ENCODE measurements at places on chromosomes 16 and 17. TPM values are rescaled to one million over a fixed set of nuclear protein-coding genes. Genes with fewer than 3 reads are reported as not detected.

DNA sequence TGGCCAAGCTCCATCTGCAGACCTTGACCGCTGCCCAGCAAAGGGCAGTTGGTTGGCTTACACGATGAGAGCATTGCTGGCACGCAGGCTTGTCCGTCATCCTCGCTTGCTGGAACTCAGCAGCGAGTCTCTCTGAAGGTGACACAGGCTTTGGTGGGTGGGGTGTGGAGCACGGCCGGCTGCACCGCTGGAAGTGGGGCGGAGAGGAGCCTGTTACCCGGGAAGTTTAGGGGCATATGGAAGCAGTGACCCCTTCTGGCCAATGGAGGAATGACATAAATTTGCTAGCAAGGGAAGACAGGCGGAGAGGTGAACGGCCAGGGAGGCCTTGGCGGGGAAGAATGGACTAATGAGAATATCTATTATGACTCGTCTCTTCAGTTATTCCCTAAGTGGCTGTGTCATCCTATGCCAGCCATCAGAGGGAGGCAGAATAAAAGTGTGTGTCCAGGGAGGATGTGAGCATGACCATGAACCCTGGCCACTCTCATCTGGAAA lies 65.9 kb upstream of the SDK2 start:
- no peak for DNase-seq

GRCh38 chr17:80034791-80035686 lies 633 bp downstream of the TBC1D16 start:
- peak; percentile 43 for DNase-seq

DNA sequence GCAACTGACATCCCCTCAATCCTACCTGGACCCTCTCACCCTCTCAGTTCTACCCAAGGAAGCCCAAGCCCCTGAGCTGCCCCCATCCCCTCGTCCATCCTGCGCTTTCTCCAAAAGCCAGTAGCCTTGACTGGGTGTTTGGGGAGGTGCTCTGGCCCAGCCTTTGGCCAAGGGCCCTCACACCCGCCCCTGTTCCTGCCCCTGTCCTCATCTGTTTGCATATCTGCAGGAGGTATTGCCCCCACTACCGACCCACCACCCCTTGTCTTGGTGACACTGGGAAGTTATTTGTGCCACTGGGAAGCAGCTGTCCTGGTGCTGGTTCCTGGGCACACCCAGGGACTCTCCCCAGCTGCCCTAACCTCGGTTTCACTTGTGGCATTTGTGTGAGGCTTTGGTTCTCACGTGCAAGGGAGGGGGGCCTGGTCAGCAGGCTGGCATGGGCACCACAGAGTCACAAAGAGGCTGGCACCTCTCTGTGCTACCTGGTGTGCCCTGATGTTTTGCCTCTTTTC lies 75.3 kb downstream of the MRC2 start:
- DNase-seq, result no peak

DNA sequence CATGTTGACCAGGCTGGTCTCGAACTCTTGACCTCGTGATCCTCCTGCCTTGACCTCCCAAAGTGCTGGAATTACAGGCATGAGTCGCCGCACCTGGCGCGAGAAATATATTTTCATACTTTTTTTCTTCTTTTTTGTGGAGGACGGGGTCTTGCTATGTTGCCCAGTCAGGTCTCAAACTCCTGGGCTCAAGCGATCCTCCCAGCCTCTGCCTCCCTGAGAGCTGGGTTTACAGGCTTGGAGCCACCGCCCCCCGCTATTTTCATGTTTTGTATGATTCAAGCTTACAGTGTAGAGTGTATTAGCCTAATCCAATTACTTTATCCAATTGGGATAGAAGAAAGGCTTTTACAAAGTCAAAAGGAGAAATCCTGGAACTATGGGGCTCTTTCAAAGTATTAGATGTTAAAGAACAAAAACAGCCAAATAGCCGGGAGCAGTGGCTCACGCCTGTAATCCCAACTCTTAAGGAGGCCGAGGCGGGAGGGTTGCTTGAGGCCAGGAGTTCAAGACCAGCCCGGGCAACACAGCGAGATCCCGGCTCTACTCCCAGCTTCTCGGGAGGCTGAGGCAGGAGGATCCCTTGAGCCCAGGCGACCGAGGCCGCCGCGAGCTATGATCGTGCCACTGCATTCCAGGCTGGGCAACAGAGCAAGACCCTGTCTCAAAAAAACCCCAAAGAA lies 1.4 kb upstream of the MAP1LC3B start:
- no peak for DNase-seq

GRCh38 chr16:56360117-56361008 lies 65.0 kb downstream of the AMFR start:
- DNase-seq, result no peak

DNA sequence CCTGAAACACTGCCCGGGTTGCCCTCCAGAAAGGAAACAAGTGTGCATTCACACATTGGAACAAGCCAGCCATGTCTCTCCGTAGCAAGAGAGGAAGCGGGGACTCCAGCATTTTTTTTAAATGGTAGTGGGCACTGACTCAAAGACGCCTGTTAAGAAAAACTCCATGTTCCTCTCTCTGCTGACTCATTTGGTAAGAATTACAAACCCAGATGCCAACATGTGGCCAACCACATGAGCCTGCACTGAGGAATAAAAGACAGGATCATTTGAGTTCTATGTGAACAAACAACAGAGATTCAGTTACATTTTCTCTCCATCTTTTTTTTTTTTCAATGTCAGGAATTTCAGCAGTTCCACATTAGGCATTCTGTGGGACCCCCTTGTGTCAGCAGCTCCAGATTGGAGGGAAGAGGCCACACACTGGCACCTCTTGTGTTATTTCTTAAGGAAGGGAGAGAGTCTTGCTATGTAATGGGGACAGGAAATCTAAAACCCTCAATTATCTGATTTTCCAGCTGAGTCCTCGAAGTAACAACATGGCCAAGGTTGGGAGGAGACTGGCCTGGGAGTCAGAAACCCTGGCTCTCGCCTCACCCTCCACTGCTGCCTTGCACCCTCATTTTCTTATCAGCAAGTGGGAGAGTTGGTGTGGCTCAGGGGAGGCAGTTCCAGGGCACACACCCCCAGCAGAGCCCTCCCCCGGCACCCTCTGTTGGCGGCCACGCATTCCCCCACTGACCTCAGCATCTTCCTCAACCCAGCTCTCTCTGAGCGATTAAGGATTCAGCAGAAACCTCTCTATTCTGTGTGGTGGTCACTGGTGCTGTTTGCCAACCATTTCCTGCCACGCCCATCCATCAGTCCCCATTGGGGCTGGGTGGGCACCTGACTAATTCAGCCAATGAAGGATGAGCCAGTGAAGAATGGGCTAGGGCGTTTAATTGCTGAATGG lies 173.0 kb downstream of the FOXL1 start:
- peak; percentile 98 for DNase-seq

DNA sequence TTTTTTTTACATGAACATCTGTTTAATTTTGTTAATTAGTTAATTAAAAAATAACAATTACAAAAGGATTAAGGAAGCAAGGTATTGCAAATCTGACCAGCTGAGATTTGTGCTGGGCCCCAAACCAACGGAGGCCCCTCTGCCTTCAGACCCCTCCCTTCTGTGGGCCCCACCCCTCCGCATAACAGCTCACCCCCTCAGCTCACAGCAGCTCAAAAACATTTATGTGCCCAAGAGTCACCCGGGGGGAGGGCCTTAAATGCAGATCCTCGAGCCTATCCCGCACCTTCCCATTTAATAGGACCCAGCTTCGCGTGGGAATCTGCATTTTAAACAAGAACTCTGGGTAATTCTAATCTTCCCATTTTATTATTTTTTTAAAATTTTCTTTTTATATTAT lies 75.0 kb downstream of the MGAT5B start:
- DNase-seq, result no peak

- no peak for DNase-seq
These were observed 18.1 kb upstream of the ABCA8 start for GRCh38 chr17:68973098-68973846.

GRCh38 chr17:49021095-49021767 lies 24.0 kb downstream of the IGF2BP1 start:
- DNase-seq, result peak; percentile 48

GRCh38 chr17:58920773-58921172 lies 165.1 kb downstream of the PPM1E start:
- no peak for DNase-seq

- no peak for DNase-seq
These were observed 28.1 kb upstream of the ADAMTS18 start for GRCh38 chr16:77462894-77463293.

- peak; percentile 66 for DNase-seq
These were observed 2.5 kb downstream of the KRTAP2-2 start for GRCh38 chr17:41052566-41052965.

- no peak for DNase-seq
These were observed 16.5 kb upstream of the SPNS3 start for GRCh38 chr17:4417129-4417667.

- DNase-seq, result peak; percentile 30
These were observed 13.7 kb downstream of the MYO15B start for GRCh38 chr17:75601057-75601987.

GRCh38 chr17:67433248-67433924 lies 56.3 kb downstream of the PITPNC1 start:
- DNase-seq, result no peak

DNA sequence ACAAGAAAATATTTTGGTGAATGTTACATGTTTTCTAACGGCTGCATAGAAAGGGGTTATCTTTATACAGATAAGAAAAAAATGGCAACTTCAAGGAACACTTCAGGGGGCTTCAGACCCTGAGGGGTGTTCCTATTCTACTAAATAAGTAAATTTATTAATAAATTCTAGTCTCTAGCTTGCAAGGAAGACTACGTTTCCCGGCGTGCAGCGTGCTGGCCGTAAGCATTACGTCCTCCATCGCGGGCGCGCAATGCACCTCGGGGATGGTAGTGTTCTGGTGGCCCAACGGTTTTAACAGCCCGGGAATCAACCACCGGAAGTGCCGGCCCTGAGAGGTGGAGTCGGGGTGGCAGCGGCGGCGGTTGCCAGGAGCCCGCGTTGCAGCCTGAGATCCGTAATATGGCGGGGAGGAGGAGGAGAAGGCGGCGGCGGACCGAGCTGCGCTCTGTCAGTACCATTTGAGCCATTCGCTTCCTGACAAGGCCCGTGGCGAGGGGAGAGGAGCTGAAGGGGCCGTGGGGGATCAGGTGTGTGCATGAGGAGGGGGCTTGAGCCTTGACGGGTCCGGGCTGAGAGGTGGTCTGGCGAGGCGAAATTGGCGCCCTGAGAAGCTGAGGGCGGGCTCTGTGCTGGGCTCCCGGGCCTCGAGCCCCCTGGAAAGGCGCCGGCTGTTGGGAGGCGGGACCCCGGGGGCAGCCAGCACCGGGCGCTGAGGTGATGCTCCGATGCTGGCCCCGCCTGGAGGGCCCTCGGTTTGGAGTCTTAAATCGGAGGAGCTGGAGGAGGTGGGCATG lies at the start of gene CCP110:
CCP110 (plus strand) TSS at position 384 of the 797 bp plus-strand sequence. CDS start 3,940 bp downstream, outside the sequence.
- DNase-seq, result peak; percentile 95

DNA sequence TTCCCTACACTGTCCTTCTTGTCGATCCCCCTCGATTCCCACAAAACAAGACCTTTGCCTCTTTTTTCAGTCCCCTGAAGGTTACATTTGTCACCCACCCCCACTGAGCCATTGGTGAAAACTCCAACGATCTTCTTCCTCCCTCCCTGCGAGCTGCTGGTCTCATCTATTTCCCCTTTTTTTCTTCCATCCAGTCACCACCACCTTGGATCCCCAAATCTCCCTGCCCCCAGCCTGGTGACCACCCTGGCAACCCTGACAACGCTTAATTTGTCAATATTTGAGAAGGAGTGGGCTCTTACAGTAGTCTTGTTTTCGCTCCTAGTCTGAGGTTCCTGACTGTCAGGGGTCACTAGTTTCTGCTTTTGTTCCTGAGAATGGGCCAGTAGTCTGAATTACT lies 62.9 kb downstream of the SMPD3 start:
- no peak for DNase-seq

DNA sequence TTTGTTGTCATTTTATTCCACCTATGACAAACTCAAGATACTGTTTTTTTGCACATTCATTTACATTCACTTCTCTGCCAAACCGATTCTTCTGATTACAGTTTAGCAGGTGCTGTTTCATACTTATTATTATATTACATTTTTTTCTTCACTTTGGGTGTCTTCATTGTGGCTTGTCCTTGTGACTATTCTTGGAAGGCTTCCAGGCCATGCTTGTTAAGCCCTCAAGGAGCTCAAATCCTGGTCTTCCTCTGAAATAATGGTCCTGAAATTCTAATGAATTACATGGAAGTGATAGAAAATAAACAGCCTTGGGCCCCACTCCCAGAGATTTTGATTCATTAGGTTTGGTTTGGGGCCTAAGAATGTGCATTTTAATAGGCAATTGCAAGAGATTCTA lies 1.4 kb downstream of the KRTAP2-4 start:
- DNase-seq, result no peak

DNA sequence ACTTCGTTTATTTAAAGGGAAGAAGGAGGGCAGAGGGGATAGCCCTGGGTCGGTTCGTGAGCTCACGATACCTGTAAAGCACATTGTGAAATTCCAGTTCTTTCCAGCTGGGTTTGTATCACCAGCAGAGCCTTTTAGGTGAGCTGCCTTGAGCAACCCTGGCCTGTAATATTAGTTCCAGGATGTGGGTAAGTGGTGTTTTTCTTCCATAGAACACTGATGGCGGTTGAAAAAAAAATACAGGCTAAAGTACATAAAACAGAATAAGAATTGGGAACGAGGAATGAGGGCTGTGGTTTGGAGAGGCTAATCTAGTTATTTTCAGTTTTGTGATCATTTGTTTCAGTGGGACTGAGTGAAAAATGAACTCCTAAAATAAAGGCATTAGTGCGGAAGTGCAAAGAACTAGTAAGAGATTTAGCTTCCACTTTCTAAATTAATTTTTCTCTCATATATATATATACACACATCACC lies 20.6 kb downstream of the HS3ST3B1 start:
- peak; percentile 28 for DNase-seq

DNA sequence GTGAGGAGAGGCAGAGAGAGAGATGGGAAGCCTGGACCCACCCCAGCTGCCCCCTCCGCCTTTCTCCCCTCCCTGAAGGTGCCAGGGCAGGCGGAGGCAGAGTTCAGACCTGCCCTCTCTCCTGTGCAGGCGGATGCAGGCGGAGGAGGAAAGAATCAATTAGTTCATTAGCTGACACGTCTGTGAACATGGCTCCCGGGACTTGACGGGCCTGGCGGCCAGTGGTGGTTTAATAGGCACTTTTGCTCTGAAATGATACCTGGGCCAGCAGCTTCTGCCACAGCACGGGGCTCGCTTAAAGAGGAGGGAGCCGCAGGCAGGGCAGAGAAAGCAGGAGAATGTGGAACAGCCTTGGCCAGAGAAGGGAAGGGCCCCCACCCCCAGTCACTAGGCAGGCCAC lies 98.1 kb downstream of the SDK2 start:
- DNase-seq, result no peak

DNA sequence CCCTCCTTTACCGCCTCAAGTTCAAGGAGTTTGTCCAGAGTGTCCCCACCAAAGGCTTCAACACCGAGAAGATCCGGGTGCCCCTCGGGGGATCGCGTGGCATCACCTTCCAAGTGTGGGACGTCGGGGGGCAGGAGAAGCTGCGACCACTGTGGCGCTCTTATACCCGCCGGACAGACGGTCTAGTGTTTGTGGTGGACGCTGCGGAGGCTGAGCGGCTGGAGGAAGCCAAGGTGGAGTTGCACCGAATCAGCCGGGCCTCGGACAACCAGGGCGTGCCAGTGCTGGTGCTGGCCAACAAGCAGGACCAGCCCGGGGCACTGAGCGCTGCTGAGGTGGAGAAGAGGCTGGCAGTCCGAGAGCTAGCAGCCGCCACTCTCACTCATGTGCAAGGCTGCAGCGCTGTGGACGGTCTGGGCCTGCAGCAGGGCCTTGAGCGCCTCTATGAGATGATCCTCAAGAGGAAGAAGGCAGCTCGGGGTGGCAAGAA lies 1.1 kb downstream of the ARL4D start:
- DNase-seq, result no peak

The PRAC2 gene
- total RNA-seq, result not detected

The SYCE1L gene
- total RNA-seq, result 0.45 TPM

The PPP1R27 gene
- total RNA-seq, result not detected

The KRTAP2-1 gene
- not detected for total RNA-seq

The SLC12A3 gene
- total RNA-seq, result 0.11 TPM

The GRIN2A gene
- total RNA-seq, result not detected

The HID1 gene
- total RNA-seq, result not detected

The KREMEN2 gene
- 1.5 TPM for total RNA-seq
